ENCODE measurements at places on chromosomes 3 and 15. TPM values are rescaled to one million over a fixed set of nuclear protein-coding genes. Genes with fewer than 3 reads are reported as not detected.

DNA sequence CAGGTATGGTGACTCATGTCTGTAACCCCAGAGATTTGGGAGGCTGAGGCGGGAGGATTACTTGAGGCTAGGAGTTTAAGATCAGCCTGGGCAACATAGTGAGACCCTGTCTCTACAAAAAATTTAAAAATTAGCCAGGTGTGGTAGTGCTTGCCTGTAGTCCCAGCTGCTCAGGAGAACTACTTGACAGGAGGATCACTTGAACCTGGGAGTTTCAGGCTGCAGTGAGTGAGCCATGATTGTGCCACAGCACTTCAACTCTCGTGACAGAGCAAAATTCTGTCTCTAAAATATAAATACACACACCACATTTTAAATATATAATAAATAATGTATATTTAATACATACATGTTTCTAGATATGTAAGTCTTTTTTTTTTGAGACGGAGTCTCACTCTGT lies 53.5 kb upstream of the TEX264 start:
- no peaks in the 10 kb centered on the region for H3K36me3 ChIP-seq
- H3K27ac ChIP-seq, result peak overlapping the region; percentile 9
- no peaks in the 10 kb centered on the region for H3K27me3 ChIP-seq
- peaks cover 33% of the 10 kb centered on the region for H3K4me1 ChIP-seq

DNA sequence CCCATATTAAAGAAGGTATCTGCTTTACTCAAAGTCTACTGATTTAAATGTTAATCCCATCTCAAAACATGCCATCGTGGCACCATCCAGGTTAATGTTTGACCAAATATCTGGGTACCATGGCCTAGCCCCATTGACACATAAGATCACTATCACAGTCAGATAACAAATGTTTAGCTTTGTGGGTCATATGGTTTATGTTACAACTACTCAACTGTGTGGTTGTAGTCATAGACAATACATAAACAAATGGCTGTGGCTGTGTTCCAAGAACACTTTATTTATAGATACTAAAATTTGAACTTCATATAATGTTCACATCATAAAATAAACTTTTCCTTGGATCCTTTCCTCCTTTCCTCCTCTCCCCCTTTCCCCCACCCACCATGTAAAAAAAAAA lies 9.8 kb upstream of the SNRPN start:
- H3K4me3 ChIP-seq, result no peak overlapping the region
- H3K27ac ChIP-seq, result no peak overlapping the region
- H3K4me1 ChIP-seq, result peaks cover 7% of the 10 kb centered on the region
- H3K36me3 ChIP-seq, result no peaks in the 10 kb centered on the region
- DNase-seq, result no peak

The SERPINI2 gene
- total RNA-seq, result not detected

DNA sequence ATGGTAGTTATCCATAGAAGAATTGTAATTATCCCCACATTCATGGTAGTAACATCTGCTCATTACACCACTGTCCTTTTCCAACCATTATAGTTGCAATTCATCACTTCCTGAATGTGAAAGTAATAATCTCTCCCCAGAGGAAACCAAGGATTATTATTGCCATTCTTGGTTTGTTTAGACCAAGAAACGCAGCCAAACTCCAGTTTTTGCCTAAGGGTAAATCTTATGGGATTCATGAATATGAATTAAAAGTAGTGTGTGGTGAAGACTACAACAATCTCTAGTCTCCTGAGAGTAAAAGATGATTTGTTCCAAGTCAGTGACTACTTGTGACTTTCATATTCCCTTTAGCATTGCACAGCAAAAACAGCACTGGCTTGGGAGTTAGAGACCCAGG lies 45.7 kb upstream of the ABI3BP start:
- no peak for DNase-seq
- H3K27ac ChIP-seq, result no peak overlapping the region
- H3K4me1 ChIP-seq, result no peaks in the 10 kb centered on the region
- H3K4me3 ChIP-seq, result no peak overlapping the region
- H3K27me3 ChIP-seq, result no peaks in the 10 kb centered on the region

- no peak overlapping the region for H3K27ac ChIP-seq
- no peaks in the 10 kb centered on the region for H3K27me3 ChIP-seq
- DNase-seq, result no peak
- no peaks in the 10 kb centered on the region for H3K4me1 ChIP-seq
- H3K4me3 ChIP-seq, result no peak overlapping the region
Measured at GRCh38 chr3:134066651-134067530, 37.2 kb upstream of the SLCO2A1 start.
